ENCODE measurements at places on chromosomes 3 and 15. TPM values are rescaled to one million over a fixed set of nuclear protein-coding genes. Genes with fewer than 3 reads are reported as not detected.

DNA sequence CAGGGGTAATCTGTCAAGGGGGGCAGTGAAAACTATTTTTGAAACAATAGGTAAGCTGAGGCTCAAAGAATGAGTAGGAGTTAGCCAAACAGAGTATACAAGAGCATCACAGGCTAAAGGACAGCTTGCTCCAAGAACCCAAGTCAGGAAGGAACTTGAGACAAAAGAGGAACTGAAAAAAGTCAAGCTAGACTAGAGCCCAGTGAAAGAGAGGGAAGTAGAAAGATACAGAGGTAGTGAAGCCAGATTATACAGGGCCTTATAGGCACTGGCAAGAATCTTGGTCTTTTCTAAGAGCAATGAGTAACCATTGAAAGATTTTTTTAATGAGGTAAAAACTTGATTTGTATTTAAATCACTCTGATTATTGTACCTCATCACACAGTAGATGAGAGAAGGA is 69.9 kb downstream of the FILIP1L start:
- H3K4me1 ChIP-seq = peaks cover 11% of the 10 kb centered on the region
- H3K4me3 ChIP-seq = no peak overlapping the region
- H3K27ac ChIP-seq = no peak overlapping the region
- H3K27me3 ChIP-seq = no peaks in the 10 kb centered on the region
- no peak for DNase-seq

Gene CDC25A
- 3.1 TPM for total RNA-seq

DNA sequence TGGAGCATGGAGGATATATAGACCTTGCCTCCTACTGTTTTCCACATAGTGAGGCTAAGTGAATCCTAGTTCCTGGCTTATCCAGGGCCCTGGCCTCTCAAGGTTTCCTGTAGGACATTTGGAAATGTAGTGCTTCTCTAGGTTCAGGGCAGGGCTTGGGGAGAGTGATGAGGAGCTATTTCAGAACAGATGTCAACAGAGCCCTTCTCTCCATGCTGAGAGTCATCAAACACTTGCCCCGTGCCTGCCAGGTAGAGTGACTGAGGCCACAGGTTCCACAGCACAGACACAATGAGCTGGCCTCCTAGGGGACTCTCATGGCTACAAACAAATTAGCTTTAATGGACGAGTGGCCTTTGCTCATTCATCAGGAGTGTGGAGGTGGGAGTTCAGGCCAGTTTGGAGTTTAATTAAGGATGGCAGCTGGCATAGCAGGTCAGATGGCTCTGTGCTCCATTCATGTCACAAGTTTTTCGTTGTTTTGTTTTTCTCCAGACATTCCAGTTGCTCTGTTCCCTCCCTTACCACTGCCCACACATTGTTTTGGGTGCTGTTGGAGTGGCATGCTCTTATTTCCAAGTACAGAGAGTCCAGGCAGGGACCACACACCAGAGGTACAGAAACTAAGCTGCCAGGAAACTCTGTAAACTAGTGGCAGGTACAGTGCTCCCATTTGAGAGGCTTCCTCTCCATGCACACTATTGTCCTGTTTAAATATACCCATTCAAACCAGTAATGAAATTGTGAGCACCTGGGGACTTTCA is 189.8 kb downstream of the RYR3 start:
- H3K36me3 ChIP-seq = no peaks in the 10 kb centered on the region
- H3K27ac ChIP-seq = no peak overlapping the region
- no peak for DNase-seq
- H3K27me3 ChIP-seq = no peaks in the 10 kb centered on the region

DNA sequence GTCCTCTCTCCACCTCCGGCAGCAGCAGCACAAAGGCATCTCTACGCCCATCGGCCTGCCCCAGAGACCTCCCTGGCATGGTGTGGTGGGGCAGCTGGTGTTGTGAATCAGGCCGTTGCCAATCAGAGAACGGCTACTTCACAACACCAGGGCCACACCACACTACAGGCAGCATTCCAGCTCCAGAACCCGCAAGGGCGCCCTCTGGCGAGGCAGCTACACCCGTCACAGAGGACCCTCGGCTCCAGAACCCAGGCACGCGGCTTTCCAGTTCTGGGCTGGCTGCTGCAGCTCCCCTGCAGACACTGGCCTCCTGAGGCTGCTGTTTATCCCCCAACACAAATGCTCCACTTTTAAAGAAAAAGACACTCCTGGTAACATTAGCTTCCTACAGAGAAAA is 127.5 kb upstream of the TOPAZ1 start:
- no peaks in the 10 kb centered on the region for H3K4me1 ChIP-seq
- no peak overlapping the region for H3K27ac ChIP-seq
- DNase-seq = no peak

DNA sequence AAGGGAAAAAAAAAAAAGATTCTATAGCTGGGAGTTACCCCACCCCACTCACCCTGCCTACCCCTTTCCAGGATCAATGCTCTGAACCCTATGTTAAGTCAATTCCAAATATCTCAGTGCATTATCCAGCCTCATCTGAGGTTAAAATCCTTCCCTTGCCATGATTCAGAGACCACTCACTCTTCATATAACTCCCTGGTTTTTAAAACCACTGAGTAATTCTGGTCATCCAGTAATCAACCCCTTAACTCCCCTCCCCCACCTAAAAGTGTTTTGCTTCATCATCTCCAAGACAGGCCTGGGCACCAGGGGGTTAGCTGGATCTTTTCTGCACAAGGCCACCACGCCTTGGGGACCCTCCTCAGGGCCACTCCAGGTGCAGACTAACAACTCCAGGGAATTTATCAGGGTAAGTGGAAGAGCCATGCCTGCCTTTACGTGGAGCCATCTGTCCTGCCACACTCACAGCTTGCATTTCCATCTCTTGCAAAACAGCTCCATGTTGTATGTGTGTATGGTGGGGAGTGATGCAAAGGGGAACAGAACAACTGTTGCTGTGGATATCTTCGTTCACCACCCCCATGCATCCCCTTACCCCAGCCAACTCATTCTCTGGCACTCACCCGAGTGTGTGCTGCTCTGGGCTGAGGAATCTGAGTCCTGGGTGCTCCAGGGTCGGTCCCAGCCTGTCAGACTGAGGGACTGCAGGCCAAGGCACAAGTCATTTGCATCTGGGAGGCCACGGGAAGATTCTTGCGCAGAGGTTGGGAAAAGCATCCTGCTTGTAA is 30.7 kb upstream of the RPS17 start:
- peaks cover 3% of the 10 kb centered on the region for H3K4me1 ChIP-seq
- no peaks in the 10 kb centered on the region for H3K27me3 ChIP-seq
- peak overlapping the region; percentile 69 for H3K27ac ChIP-seq
- H3K4me3 ChIP-seq = peak overlapping the region; percentile 39
- DNase-seq = no peak
- no peaks in the 10 kb centered on the region for H3K36me3 ChIP-seq

GRCh38 chr3:37607604-37608003 is 254.1 kb upstream of the CTDSPL start:
- DNase-seq = no peak
- peak overlapping the region; percentile 38 for H3K27ac ChIP-seq
- no peaks in the 10 kb centered on the region for H3K27me3 ChIP-seq

GRCh38 chr3:55412545-55412944 is 74.6 kb downstream of the WNT5A start:
- no peak overlapping the region for H3K27ac ChIP-seq
- no peak for DNase-seq
- no peak overlapping the region for H3K4me3 ChIP-seq
- no peaks in the 10 kb centered on the region for H3K4me1 ChIP-seq
- H3K36me3 ChIP-seq = no peaks in the 10 kb centered on the region

DNA sequence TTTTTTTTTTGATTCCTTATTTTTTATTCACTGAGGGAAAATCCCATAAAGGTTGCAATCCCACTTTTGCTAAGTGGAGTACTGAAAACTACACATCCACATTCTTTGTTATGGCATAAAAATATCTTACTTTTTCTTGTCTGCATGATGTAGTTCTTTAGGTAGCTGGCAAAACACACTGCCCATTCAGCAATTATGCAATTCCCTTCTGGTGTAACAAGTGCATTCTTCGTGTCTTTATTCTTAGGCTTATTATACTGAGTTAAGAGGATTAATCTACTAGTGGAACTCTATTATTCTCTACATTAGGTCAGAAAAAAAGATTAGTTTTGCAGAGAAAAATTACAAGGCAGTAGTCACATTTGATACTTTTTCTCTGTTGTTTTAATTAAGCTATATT is 403.8 kb upstream of the GBE1 start:
- no peak overlapping the region for H3K27ac ChIP-seq
- no peak overlapping the region for H3K4me3 ChIP-seq
- no peaks in the 10 kb centered on the region for H3K27me3 ChIP-seq
- DNase-seq = no peak

Gene TKT
- total RNA-seq = 259 TPM

DNA sequence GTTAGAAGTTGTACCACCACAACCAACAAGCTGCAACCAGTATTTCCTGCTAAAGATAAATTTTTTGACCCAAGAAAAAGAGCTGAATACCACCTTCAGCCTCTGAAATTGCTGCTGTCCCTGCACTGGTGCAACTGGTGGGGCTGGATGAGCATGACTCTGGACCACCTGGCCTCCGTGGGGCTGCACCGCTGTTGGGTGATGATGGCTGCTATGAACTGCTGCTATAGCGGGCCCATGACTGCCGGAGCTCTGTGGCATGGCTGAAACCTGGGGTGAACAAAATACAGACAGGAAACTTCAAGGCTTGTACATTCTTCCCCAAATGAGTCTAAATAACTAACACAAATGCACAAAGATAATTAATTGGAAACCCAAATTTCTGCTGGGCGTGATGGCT is 28.9 kb downstream of the SIN3A start:
- no peak overlapping the region for H3K4me3 ChIP-seq
- H3K27ac ChIP-seq = no peak overlapping the region
- H3K4me1 ChIP-seq = no peaks in the 10 kb centered on the region
- no peak for DNase-seq
- no peaks in the 10 kb centered on the region for H3K36me3 ChIP-seq
- no peaks in the 10 kb centered on the region for H3K27me3 ChIP-seq

Gene EFHB
- 2.2 TPM for total RNA-seq

DNA sequence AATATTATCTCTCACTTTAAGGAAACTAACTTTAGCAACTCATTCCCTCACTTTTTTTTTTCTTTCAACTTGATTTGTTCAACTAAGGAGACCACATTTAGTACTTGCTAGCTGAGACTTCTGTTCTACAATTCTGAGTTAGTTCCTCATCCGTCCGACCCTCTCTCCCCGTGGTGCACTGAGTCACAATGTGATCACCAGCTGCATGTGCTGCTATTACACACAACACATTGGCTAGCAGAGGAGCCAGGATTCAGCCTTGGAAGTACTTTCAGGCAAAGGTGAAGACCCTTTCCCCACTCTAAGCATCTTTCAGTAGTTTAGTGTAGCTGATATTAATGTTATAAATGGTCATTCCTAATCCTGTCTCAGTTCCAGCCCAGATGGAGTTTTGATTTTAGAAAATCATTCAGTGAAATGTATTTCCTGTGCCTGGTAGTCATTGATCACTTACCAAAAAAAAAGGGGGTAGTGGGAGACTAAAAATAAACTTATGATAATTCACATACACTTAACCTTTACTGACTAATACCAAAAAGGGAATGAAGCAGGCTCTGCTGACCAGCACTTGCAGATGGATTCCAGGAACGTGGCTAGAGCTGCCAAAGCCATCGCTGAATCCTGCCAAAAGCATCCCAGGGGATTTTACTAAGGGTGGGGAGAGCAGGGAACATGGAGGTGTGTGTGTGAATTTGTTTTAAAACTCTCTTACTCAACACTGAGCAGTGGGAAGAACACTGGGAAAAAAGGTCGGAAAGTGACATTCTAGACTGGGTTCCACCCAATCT is 424.8 kb downstream of the LPP start:
- no peak overlapping the region for H3K4me3 ChIP-seq
- peak overlapping the region; percentile 56 for H3K27ac ChIP-seq
- H3K36me3 ChIP-seq = no peaks in the 10 kb centered on the region
- H3K4me1 ChIP-seq = peaks cover 2% of the 10 kb centered on the region
- H3K27me3 ChIP-seq = no peaks in the 10 kb centered on the region

- no peaks in the 10 kb centered on the region for H3K4me1 ChIP-seq
- DNase-seq = no peak
- no peaks in the 10 kb centered on the region for H3K27me3 ChIP-seq
- no peaks in the 10 kb centered on the region for H3K36me3 ChIP-seq
Observed at GRCh38 chr15:36254426-36254825, 325.0 kb upstream of the CDIN1 start.

DNA sequence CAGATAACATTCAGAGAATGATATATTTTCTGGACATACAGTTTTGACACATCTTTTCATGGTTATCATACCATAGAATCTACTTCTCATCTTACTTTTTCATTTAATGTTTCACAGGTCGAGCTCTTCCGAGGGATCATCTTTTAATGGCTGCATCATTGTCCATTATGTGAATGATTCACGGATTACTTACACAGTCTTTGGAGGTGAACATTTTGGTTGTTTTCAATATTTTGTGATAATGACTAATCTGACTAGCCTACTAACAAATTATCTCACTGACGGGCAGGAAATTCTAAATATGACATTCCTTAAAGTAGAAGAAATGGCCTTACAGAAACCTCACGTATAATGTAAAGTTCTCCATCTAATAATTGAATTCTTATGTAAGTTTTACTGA is 209.1 kb upstream of the STRIT1 start:
- H3K27me3 ChIP-seq = no peaks in the 10 kb centered on the region
- no peaks in the 10 kb centered on the region for H3K36me3 ChIP-seq
- H3K27ac ChIP-seq = no peak overlapping the region
- no peak overlapping the region for H3K4me3 ChIP-seq
- no peak for DNase-seq

GRCh38 chr15:30923429-30923828 is 19.7 kb downstream of the FAN1 start:
- no peaks in the 10 kb centered on the region for H3K4me1 ChIP-seq
- no peaks in the 10 kb centered on the region for H3K36me3 ChIP-seq
- H3K27ac ChIP-seq = no peak overlapping the region

DNA sequence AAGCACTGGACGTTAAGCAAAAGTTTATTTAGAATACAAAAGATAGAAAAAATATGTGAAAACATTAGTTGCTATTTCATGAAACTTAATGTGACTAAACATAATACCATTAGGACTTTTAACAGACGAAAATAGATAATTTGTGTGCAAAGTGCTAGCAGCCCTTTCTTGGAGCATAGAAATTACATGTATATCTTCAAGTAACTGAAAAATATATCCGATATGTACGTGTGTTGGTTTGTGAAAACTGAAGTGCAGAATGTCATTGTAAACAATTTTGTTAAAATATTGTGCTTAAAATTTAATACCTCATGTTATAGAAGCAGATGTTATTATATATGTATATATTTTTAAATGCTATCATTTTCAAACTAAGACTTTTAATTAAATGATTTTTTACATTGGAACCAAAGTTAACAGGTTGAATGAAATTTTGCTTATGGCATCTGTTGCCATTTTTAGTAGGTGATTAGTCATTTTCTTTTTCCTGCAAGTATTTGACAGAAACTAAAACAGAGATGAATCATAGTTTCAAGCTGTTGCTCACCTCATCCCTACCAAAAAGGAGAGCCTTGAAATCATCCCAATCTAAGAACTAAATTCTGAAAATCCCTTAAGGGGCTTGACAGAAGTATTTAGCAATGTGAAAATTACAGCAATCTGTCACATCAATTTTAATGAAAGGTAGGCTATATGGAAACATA is 334.8 kb downstream of the NAALADL2 start:
- DNase-seq = no peak
- no peak overlapping the region for H3K27ac ChIP-seq
- no peaks in the 10 kb centered on the region for H3K36me3 ChIP-seq
- H3K4me3 ChIP-seq = no peak overlapping the region

- no peak for DNase-seq
- no peak overlapping the region for H3K27ac ChIP-seq
- H3K36me3 ChIP-seq = no peaks in the 10 kb centered on the region
- no peak overlapping the region for H3K4me3 ChIP-seq
- H3K4me1 ChIP-seq = no peaks in the 10 kb centered on the region
Observed at GRCh38 chr3:18153571-18154173, 271.5 kb downstream of the SATB1 start.
